ENCODE measurements at places on chromosomes 2 and 18. TPM values are rescaled to one million over a fixed set of nuclear protein-coding genes. Genes with fewer than 3 reads are reported as not detected.

- no peak for ATAC-seq
Measured at GRCh38 chr2:53881360-53881759, 21.6 kb upstream of the GPR75 start.

DNA sequence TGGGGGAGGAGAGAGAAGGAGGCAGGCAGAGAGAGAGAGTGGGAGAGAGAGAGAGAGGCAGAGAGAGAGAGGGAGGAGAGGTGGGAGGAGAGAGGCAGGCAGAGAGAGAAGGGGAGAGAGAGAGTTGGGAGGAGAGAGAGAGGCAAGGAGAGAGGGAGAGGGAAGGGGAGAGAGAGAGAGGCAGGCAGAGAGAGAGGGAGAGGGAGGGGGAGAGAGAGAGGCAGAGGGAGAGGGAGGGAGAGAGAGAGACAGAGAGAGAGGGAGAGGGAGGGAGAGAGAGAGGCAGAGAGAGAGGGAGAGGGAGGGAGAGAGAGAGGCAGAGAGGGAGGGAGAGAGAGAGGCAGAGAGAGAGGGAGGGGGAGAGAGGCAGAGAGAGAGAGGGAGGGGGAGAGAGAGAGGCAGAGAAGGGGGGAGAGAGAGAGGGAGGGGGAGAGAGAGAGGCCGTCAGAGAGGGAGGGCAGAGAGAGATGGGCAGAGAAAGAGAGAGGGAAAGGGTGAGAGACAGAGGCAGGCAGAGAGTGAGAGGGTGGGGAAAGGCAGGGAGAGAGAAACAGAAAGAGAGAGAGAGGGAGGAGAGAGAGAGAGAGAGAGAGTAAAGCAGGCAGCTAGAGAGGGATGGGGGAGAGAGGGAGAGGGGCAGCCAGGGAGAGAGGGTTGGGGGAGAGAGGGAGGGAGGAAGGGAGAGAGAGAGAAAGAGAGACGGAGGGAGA is 122.2 kb upstream of the PXDN start:
- no peak for ATAC-seq

DNA sequence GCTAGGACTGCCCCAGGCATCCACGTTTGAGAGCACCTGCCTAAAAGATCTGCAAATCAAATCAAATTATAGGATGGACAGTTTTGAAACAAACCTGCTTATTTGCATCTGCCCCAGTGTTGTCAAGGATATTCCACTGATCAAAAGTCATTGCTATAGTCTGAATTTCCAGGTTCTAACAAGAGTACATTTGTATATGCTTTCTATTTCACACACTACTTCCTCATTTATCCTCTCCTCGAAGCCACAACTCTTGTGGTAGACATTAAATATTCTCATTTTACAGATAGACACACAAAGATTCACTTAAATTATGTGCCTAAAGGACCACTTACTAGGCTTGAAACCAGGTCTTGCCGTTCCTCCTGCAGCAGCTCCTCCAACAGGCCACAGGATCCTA is 11.9 kb upstream of the TET3 start:
- no peak for ATAC-seq

DNA sequence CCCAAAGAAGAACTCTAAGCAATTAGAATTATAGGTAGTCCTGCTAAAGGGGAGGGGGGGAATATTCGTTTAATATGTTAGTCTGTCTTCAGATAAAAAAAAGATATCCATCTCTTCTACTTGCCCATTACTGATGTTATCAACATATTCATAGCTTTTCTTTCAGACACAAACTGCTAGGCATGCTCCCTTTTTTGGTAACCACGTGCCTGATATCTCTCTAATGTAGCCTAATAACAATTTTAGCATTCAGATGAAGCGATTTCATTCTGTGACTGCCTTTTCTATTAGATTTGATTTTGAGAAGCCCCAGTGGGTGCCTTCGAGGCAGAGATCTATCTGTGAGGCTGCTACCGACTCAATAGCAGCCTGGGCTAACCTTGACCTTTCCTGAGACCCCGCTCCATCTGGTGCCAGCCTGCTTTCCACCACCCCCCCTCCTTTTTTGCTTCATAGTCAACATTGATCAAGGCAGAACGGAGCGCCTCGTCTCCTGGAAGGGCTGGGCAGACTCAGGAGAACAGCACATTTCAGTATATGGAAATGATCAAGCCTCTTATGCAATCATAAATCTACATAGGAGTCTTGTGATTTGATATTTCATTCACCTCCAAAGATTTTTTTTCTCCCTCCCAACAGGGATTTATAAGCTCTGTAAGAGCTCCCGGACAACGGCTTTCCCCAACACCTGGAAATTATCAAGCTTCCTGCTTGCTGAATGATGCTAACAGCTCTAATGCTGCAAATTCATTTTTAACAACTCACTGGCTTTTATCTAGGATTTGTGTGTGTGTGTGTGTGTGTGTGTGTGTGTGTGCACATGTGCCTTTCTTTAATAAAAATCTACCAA is 14.7 kb upstream of the BCL11A start:
- no peak for ATAC-seq

DNA sequence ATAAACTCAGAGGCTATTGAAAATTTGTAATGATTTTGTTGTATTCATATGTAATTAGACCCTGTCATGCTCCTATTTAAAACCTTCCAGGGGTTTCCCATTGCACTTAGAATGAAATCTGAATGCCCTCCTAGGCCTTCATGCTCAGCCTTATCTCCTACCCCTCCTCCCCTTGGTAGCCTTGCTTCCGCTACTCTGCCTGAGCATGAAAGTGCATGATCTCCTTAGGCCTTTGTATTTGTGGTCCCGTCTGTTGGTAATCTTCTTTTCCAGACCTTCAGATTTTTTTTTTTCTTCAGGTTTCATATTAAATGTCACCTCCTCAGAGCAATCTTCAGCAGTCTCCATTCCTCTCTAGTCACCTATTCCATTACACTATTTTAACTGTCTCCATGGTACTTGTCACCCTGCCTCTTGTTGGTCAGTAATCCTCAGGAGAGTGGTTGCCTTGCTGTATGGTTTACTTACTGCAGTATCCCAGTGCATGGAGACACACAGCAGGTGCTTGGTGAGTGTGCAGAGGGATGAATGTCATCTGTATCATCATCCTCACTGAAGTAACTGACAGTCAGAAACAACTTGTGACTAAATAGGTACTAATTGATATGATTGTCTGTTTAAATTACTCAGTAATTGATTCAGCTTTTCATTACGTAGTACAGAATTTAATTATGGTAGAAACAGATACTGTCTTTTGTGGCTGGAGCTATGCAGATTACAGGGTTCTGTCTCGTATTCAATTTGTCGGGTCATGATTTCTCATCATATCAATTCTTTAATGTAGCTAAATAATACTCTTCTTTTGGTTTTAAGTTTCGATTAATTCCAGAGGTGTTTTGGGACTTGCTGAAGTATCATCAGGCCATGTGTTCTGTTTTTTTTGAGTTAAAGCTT is 63.9 kb downstream of the PHLPP1 start:
- ATAC-seq = no peak

- ATAC-seq = no peak
Measured at GRCh38 chr18:37967261-37967660, 401.7 kb upstream of the CELF4 start.

- ATAC-seq = no peak
Measured at GRCh38 chr2:38215522-38215921, 139.6 kb upstream of the CYP1B1 start.

- no peak for ATAC-seq
Measured at GRCh38 chr2:104836265-104836664, 17.6 kb upstream of the POU3F3 start.

GRCh38 chr2:203451689-203452088 is 83.4 kb downstream of the RAPH1 start:
- ATAC-seq = peak; percentile 65

GRCh38 chr2:15874854-15875804 is 65.2 kb upstream of the MYCN start:
- no peak for ATAC-seq

- no peak for ATAC-seq
Measured at GRCh38 chr2:218168635-218169462, 2.1 kb upstream of the CXCR1 start.

DNA sequence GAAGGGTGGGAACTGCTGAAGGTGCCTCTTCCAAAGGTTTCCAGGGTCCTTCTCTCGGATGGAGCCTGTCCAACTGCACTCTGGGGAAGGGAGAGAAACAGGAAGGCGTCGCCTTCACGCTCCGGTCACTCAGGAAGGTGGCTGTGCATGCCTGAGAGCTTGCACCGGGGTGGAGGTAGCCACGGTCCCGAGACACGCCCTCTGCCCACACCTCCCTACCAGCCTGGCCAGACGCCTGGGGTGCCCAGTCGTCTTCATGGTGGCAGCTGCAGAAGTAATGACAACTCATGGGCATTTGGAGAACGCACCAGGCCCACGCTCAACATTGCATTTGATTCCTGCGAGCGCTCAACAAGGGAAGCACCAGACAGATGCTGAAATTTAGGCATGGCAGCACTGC is 59.9 kb downstream of the ADNP2 start:
- ATAC-seq = no peak

DNA sequence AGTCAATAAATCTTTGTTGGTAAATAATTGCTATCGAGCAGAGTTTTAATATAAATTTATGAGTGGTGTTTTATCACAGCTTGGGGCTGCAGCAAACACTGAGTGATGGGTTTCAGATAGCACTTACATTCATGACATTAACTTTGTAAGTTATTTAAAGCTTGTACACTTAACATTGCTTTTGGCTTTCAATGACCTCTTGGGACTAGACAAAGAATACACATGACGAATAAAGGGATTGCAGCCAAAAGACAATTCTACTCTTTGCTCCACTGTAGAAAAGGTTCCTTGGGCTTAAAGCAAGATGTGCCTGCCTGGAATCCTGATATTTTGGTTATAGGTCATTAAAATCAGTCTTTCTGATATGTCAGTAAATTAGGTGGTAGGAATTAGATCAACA is 299.5 kb downstream of the GBX2 start:
- no peak for ATAC-seq

DNA sequence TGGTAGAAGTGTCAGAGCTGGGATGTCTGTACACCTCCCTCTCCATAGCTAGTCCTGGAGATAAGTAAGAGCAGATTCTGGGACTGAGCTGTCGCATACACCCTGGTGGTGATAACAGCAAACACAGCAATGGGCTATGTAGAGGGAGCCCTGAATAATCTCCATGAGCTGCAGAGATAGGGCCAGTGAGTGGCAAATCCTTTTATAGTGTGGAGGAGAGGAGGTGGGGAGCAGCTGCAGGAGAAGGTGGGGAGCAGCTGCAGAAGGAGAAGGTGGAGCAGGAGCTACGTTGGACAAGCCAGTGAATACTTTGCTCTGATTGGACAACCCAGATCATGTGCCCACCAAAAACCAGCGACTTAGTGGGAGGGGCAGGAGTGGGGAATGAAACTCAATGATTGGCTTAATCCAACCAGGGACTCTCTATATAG is 85.5 kb downstream of the TMEM247 start:
- no peak for ATAC-seq

DNA sequence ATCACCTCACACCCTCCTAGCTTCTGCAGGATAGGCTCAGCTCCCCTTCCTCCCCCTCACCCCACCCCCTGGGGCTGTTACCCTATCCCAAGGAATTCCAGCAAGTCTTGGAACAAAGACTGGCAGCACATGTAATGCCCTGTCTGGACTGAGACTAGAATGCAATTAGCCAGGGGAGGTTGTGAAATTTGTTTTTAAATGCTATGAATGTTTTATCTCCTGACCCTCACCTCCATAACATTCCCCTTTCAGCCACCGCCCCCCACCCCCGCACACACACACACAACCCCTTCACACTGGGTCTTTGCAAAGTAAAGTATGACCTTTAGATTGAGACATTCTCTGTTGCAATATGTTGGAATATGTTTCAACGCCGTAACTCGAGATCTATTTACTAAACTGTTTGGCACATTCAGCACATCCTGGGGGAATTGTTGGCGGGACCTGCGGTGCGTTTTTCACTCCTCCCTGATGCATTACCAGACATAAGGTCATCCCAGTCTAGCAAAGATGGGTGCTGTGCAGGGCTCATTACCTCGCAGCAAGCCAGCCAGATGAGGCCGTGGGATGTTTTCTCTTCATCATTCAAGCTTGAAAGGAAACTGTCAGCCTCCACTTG is 290.7 kb upstream of the SLC14A2 start:
- no peak for ATAC-seq

- ATAC-seq = no peak
Measured at GRCh38 chr2:33377048-33377447, 99.4 kb upstream of the RASGRP3 start.

- no peak for ATAC-seq
Measured at GRCh38 chr2:220147161-220148038, 520.0 kb downstream of the SLC4A3 start.

DNA sequence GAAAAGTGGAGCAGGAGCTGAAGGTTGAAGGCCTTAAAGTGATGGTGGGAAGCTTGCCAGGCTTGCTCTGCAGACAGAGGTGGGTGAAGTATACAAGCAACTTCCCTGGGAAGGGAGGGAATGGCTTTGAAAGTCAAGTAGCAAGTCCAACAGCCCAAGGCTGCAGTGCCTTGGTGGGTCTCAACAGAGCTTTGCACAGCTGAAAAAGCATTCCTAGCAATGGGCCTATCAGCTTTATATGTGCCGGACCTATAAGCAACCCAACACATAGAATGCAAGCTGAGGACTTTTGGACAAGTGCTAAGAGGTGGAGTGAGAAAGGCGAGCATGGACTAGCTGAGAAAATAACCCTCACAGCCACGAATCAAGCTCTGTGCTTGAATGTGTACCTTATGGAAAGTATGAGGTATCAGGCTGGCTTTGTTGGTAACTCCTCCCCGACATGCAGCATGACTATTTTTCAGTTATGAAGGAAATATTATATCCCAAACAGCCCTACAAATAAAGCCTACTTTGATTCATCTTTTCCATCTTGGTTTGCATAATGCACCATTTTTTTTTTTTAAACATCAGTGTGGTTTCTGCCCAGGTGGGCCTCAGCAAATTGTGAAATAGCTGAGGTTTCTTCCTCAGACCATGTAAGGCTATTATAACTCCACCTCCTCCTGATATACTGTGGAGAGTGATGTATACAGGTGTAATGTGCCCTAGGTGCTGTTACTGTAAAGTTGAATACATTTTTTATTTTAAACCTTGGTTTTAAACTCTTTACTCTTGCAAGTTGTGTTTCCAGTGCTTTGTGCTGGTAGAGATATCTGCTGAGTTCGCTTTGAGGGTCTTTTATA is 241.4 kb upstream of the CXCR4 start:
- ATAC-seq = no peak

GRCh38 chr2:121346859-121347258 is 61.9 kb upstream of the TFCP2L1 start:
- ATAC-seq = no peak

The SLC8A1 gene
- total RNA-seq = 1.3 TPM

The SEMA4C gene
- 14.9 TPM for total RNA-seq

The PARD3B gene
- total RNA-seq = 4.3 TPM

The GALNT3 gene
- 40.0 TPM for total RNA-seq

The ARHGEF33 gene
- not detected for total RNA-seq

The MYO1B gene
- total RNA-seq = 65.2 TPM

The EFHD1 gene
- total RNA-seq = 1.1 TPM

Measured in esophagus mucosa (tissue), 1 donor.